Left ventricle myocardium superior (tissue), 1 donor: ENCODE measurements at places on chromosomes 12 and 14.

- no peak for DNase-seq
Observed at GRCh38 chr14:50453869-50454268, 57.2 kb upstream of the CDKL1 start.

DNA sequence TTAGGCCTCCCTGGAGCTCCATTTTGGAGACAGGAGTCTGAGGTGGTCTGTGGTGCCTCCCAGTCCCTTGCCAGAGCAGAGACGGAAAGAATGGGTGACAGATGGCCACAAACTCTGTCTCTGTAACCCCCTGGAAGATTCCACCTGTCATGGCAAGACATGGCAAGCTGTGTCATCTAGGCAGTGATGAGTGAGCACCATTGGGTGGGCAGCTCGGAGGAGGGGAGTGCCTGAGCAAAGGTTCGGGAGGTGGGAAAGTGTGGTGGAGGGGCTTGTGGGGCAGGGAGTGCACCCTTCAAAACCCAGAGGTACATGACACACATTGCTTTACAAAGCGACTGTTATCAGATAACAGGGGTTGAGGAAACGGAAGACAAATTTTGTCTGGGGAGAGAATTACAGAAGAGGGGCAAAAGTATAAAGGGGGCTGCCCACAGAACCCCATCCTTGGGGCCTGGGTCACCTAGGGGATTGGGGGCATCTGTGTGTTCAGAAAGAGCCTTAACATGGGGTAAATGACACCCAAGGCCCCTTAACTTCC lies 3.5 kb downstream of the RIN3 start:
- no peak for DNase-seq

- DNase-seq, result no peak
Observed at GRCh38 chr12:39062266-39062996, 157.0 kb upstream of the CPNE8 start.

DNA sequence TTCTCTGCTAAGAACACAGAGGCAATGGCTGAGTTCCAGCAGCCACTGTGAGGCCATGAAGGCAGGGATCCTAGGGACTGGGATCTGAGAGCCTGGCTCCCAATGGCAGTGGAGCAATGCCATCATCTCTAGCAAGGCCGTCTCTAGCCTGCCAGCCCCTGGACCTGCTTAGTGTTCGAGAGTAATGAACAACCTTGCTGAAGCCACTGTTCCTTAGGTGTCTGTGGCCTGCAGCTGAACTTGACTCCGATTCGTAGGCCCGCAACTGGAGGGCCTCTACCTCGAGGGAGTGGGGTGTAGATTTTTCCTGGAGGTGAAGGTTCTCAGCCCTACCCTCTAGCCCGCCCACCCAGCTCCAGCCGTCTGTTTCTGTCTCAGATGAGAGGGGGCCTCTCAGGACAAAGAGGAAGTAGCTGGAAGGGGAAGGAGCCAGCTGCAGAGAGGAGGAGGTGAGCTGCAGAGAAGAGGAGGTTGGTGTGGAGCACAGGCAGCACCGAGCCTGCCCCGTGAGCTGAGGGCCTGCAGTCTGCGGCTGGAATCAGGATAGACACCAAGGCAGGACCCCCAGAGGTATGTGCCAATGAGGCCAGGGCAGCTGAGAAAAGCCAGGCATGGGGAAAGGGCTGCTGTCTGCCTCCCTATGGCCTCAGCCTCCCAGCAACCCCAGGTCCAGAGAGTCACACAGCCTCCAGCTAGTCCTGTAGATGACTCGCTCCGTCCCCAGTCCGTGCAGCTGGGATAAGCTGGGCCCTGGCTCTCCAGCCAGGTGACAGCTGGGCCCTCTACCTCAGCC lies at the start of gene PLD4:
TSS of gene PLD4 (plus strand) at position 459 of the 793 bp plus-strand sequence. CDS start 2,262 bp downstream, outside the sequence.
- no peak for DNase-seq

GRCh38 chr14:71942904-71943694 lies 10.9 kb downstream of the RGS6 start:
- DNase-seq, result no peak

DNA sequence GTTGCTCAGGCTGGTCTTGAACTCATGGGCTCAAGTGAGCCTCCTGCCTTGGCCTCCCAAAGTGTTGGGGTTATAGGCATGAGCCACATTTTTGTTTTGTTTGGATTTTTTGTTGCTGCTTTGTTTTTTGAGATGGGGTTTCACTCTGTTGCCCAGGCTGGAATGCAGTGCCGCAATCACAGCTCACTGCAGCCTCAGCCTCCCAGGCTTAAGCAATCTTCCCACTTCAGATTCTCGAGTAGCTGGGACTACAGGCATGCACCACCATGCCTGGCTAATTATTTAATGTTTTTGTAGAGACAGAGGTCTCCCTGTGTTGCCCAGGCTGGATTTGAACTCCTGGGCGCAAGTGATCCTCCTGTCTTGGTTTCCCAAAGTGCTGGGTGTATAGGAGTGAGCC lies 5.7 kb upstream of the PLEK2 start:
- no peak for DNase-seq
